T-helper 22 cell (primary cell): ENCODE measurements at places on chromosomes 4 and X.
A peak's percentile ranks its signal among the peaks of the same experiment; 100 is the strongest.

DNA sequence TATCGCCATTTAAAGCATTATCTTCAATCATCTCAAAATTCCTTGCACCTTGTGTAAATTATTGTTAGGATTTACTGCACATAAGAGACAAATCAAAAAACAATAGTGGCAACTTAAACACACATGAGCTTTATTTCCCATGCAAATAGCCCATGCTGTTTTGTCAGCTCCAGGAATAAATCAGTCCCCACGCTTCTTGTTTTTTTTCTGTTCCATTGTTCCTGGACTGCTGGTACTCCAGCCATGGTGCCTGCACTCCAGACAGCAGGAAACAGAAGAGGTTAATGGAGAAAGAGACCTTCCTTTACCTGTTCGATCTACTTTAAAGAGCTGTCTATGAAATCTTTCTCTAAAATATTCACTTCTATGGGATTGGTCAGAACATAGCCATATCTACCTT lies 1515.7 kb upstream of the TENM3 start:
- no peak for DNase-seq

DNA sequence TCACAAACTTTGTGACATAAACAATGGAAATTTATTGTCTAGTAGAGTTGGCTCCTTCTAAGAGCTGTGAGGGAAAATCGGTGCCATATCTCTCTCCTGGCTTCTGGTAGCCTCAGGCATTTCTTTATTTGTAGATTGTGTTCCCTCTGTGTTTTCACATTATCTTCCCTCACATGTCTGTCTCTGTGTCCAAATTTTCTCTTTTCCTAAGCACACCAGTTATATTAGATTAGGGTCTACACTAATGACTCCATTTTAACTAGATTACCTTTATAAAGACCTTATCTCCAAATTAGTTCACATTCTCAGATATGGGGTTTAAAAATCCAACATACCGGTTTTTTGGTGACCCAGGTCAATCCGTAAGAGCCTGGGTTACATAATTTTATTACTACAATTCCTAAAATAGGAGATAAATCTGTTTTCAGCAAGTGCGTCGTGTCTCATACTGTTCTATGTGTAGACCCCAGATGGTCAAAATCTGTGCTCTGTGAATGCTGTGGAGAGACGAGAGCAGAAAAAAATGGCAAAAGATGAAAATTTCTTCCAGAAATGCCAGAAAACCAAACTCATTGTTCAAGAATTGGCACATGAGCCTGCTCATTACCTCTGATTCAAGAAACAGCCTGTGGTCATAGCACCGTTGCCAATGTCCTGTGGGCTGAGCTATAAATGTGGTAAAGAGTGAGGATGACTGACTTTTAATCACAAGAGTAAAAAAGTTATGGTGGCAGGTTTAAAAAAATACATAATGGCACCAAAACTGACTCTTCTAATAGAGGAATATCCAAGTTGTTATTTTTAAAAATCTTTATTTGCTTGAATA lies 574.7 kb downstream of the PCDH7 start:
- DNase-seq: no peak

DNA sequence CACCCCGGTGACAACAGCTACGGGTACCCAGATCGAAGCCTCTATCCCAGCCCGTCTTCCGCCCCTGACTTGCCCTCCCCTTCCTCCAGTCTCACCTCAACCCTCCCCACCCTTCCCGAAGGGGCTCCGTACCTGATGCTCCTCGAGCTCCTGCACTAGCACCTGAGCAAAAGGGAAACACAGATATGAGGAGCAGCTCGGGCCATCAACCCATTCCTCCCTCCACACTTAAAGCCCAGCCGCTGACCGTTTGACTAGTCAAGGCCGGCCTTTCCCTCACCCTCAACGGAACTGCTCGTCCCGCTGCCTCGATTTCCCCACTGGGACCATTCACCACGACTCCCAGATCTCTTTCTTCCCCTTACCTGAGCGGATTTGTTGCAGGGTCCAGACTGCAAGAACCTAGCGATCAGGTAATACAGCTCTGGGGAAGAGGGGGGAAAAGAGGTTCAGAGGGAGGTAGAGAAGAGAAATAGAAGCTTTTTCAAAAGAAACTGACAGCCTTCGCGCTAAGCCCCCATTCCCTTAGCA lies 731 bp downstream of the BRWD3 start:
- DNase-seq: peak; percentile 28

GRCh38 chrX:46912098-46912602 lies at the start of gene JADE3:
TSS of gene JADE3 (plus strand) at chrX:46912421. CDS start at chrX:46984895, 72,474 bp downstream.
- peak; percentile 10 for DNase-seq

DNA sequence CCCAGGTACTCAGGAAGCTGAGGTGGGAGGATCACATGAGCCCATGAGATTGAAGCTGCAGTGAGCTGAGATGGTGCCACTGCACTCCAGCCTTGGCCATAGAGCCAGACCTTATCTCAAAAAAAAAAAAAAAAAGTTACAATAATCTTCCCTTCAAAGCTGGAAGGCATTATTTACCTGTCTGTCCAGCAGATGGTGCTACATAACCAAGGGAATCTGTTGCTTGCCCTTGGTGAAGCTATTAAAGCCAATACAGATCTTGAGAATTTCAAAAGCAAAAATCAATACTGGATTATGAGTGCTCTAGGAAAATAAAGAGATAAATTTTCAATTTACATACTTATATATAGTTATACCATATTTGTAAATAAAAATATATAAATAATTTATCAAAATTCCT lies 25.9 kb downstream of the PKD2 start:
- DNase-seq: no peak

DNA sequence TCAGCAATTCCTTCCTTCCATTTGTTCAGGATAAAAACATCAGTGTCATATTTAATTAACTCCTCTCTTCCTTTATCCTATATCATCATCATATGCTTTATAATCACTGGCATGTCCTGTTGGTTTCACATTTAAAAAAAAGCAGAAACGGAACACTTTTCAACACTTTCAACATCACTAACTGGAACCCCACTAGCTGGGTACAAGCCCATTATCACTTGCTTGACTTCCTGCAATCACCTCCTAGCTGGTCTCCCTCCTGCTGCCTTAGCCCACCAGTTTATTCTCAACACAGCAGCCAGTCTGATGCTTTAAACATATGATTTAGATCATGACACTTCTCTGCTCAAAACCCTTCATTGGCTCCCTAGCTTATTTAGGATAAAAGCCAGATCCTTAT lies 116.4 kb upstream of the LSM6 start:
- DNase-seq: no peak

- DNase-seq: no peak
These were observed 23.9 kb downstream of the DCUN1D4 start for GRCh38 chr4:51866835-51867234.

DNA sequence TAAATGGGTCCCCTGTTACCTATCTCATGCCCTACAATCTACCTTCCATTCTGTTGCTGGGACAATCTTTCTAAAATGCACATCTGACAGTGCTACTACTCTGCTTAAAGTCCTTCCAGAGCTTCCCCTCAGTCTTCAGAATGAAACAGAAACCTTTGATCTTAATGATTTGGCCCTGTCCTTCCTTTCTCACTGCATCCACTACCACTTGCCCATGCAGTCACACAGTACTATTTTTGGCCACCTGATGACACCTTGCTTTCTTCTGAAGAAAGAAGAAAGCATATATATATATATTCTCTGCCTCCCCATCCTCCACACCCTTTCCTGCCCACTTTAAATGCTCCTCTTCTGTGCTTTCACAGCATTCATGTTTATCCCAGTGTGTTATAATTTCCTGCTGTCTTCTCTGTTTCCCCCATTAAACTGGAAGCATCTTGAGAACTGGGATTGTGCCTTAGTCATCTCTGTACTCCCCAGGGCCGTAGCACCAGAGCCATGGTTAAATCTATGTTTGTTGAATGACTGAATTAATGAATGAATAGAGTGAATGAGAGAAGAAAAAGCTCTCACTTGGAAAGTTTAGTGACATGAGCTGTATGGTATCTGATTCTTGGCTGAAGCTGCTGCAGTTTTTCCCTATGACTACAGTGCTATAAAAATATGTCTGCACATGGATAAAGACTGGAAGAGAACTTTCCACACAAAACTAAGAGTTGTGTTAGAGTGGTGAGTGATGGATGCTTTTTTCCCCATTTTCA lies 56.2 kb downstream of the RTL9 start:
- no peak for DNase-seq

DNA sequence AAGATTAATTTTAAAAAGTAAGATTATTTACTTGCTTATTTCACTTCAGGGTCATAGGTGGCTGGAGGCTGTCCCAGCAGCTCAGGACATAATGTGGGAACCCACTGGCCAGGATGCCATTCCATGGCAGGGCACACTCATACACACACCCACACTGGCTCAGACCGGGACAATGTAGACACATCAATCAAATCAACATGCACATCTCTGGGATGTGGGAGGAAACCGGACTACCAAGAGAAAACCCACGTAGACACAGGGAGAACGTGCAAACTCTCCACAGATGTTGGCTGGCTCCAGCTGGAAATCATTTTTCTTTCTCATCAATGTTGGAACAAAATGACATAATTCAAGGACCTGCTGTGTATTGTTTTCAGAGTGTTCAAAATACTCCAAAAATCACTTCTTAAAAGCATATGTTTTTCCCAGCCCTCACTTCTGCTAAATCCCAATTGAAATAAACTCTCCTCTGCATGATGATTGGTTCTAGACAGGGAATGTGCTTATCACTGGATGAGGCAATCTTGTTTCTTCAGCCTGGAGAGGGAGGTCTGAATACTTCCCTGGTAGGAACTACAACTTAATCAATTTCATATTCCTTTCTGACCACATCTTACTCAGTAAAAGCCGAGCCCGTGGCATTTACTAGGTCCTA lies 18.6 kb upstream of the CPE start:
- no peak for DNase-seq

- DNase-seq: no peak
These were observed 132.7 kb downstream of the PALLD start for GRCh38 chr4:168629566-168629965.

- no peak for DNase-seq
These were observed 4.4 kb downstream of the HSD17B10 start for GRCh38 chrX:53429755-53430154.
